ENCODE measurements at places on chromosomes 2 and 18. TPM values are rescaled to one million over a fixed set of nuclear protein-coding genes. Genes with fewer than 3 reads are reported as not detected.
A peak's percentile ranks its signal among the peaks of the same experiment; 100 is the strongest.

DNA sequence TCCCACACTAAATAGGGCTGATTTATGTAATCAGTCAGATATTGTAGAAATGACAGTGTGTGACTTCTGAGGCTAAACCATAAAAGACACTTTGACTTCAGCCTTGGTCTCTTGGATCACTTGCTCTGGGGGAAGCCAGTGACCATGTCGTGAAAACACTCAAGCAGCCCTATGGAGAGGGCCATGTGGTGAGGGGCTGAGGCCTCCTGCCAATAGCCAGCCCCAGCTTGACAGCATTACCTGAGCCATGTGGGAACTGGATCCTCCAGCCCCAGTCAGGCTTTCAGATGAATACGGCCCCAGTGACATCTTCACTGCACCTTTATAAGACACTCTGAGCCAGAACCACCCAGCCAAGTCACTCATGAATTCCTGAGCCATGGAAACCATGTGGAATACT lies 20.8 kb downstream of the TNS1 start:
- no peak for DNase-seq

The MATN3 gene
- total RNA-seq = 0.15 TPM

DNA sequence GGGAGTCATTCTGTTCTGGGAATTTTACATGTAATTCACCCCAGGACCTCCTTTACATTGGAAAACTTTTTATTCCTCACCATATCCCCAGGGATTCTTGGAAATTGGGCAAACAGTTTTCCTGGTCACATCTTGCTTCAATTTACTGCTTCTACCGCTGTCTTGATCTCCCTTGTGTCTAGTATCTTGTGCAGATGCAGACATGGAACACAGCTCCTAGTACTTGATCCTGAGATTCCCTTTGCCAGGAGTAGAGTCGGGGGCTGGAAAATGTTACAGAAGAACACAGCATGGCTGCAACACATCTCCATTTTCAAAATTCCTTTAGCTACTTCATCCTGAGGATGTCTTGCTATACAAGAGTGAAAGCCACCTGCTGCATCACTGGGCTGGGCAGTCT lies 472.8 kb downstream of the PLCL1 start:
- DNase-seq = no peak

DNA sequence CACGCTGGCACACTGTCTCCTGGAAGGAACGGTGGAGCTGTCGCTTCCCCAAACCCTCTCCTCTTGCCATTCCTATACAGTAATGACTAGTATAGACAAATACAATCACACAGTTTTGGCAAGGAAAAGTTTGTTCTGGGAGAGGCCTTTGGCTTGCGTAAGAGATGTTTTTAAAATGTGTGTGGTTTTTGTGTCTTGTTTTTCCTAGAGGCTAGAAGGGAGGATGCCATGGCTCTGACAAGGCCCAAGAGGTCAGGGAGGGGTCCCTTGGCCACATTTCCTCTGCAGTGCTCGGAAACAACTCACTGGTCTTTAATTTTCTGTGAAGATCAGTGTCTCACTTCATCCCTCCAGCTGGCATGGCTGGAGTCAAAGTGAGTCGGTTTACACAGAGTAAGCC lies 195.9 kb downstream of the SH3RF3 start:
- peak; percentile 97 for DNase-seq

The SLC9A4 gene
- not detected for total RNA-seq

GRCh38 chr18:1240701-1241100 lies 336.0 kb downstream of the ADCYAP1 start:
- no peak for DNase-seq

All from MG63 (cell line).